Purkinje cell (primary cell): ENCODE measurements at places on chromosomes 1 and 21. TPM values are rescaled to one million over a fixed set of nuclear protein-coding genes. Genes with fewer than 3 reads are reported as not detected.

The AMY2A gene
- polyA plus RNA-seq: 6.9 TPM in 1 of 2 replicates, not detected in the other

The CDCA8 gene
- 0.44 and 2.9 TPM in 2 replicates for polyA plus RNA-seq

The DMRTA2 gene
- not detected in 2 replicates for polyA plus RNA-seq

The SMIM1 gene
- polyA plus RNA-seq: not detected in 2 replicates

The DNM3 gene
- 210 and 223 TPM in 2 replicates for polyA plus RNA-seq

The TIPRL gene
- 46.3 and 55.9 TPM in 2 replicates for polyA plus RNA-seq

The C8A gene
- polyA plus RNA-seq: not detected in 2 replicates

The RAD54L gene
- not detected in 2 replicates for polyA plus RNA-seq

The TEDDM1 gene
- not detected in 2 replicates for polyA plus RNA-seq
